Epithelial cell of proximal tubule (primary cell): ENCODE measurements at places on chromosomes 2 and 18. TPM values are rescaled to one million over a fixed set of nuclear protein-coding genes. Genes with fewer than 3 reads are reported as not detected.

- DNase-seq, result no peak
These were observed 91.7 kb upstream of the MMADHC start for GRCh38 chr2:149679286-149679685.

DNA sequence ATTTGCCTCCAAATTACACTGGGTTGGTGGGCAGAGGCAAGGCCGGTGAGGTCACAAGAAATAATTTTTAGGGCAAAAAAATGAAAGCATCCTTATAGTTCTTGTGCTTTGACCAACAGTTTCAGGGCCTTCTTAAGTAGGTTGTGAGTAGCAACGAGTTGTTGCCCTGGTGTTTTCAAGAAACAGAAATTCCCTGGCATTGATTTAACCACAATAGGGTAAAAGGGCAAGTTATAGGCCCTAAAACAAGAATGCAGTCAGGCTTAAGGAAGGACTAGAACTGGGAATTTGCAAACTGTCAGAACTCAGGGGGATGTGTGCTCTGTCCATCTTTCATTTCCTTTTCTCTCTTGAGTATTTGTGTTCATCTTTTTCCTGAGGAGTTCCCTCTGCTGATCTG, 46.1 kb upstream of the STPG4 start:
- DNase-seq, result no peak

GRCh38 chr2:62231541-62231940, 35.6 kb downstream of the B3GNT2 start:
- DNase-seq, result no peak

GRCh38 chr2:225074366-225074765, 32.1 kb upstream of the DOCK10 start:
- DNase-seq, result no peak

GRCh38 chr2:73033142-73033765, 38.3 kb downstream of the SFXN5 start:
- no peak for DNase-seq

DNA sequence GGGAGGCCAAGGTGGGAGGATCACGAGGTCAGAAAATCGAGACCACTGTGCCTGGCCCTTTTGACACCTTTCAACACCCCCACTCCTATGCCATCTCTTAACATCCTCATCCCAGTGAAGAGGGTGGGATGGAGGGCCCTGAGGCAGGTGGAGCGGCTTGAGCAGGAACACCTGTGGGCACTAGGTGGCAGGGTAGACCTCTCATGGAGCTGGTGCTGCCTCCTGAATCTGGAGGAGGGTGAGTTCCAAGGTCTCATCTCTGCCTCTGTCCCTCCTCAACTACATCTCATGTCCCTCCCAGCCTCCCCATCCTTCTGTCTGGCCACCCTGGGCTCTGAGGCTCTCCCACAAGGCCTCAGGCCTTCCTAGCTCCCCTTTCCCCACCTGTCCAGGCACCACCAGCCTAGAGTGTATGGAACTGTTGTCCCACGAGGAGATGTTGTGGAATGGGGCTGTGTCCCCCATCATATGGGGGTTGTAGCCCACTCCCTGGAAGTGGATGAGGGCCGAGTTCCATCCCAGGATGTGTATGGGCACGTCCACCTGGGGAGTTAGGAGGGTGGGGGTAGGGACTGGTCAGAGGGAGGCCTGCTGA, 17.0 kb upstream of the CRYBA2 start:
- no peak for DNase-seq

DNA sequence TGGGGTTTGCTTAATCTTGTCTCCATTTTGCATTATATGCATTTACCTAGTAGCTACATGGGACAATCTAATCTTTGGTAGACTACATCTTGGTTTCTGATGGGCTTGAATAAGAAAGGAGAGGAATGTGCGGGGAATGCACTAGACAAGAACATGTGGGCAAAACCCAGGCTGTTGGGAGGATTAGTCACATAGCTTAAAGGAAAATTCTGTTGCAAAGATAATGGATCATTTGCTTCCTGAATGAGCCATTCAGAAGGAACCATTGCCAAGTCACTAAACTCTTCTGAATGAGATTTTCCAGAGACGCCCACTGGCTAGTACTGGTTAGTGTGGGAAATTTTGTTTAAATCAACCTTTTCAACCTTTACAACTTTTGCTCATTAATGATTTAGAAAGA, 84.8 kb downstream of the OSBPL6 start:
- peak; percentile 83 for DNase-seq

DNA sequence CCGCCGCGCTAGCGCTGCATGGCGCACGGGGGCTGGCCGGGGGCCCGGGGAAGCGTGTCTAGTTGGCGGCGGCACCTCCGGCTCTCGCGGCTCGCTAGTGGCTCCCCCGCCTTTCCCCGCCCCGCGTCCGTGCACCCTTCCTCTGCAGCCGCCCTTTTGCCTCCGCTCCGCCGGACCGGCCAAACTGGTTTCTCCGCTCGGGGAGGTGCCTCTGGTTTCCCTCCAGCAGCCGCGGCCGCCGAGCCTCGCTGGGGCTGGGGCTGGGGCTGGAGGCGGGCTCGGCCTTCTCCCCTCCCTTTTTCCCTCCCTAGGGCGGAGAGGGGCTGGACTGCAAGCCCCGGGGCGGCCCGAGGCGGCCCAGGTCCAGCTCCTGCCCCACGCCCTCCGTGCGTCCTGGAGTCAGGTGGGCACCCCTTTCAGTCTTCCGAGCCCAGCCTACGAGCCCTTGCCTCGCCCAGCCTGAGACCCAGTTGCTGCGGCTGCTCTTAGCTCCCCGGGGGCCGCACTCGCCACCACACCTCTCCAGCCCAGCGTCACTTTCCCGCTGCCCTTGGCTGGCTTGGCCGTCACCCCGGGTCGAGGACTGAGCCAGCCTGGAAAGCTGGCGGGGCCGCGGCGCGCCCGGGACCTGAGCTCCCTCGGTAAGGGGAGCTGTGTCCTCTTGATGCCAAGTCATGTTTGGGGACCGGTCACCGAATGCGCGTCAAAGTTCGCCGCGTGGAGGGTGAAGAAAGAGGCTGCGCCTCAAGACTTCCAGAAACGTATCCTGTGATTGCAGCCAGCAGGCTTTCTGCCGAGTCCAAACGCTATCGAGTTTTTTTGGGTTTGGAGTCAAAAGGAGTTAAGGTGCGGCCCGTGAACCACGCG, at the start of gene ATP8B1:
ATP8B1 (minus strand) TSS at position 213 of the 867 bp plus-strand sequence. CDS start 71,508 bp downstream, outside the sequence.
- DNase-seq, result no peak

GRCh38 chr18:331221-331821, 63.5 kb upstream of the THOC1 start:
- DNase-seq, result no peak

GRCh38 chr2:157784823-157785175, 91.3 kb downstream of the ACVR1 start:
- DNase-seq, result no peak

DNA sequence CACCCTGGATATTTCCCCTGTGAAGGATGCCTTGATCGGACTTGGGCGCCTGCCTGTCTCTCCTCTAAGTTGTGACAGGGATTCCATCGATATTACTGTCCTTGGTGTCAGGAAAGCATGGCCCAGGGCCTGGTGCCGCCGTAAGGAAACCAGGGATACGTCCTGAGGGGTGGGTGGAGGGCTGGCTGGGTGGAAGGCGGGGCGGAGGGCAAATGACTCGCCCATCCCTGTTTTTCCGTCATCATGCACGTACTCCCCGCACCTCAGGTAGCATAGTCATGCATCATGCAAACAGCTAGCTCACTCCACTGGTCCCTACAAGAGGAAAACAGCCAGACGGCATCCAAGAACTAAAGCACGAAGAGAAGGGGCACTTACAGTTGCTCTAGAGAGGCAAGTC, 57.1 kb downstream of the PXDN start:
- no peak for DNase-seq

Gene FSHR
- not detected in 2 replicates for total RNA-seq

Gene PFN4
- total RNA-seq, result not detected in 2 replicates

Gene CPO
- total RNA-seq, result not detected in 2 replicates
